ENCODE measurements at places on chromosomes 6 and 20. TPM values are rescaled to one million over a fixed set of nuclear protein-coding genes. Genes with fewer than 3 reads are reported as not detected.

The POM121L2 gene
- total RNA-seq = not detected

The TRIM10 gene
- total RNA-seq = not detected

The SYCP2L gene
- 1.5 TPM for total RNA-seq

The PLG gene
- not detected for total RNA-seq

The FGD2 gene
- not detected for total RNA-seq

The POU5F1 gene
- not detected for total RNA-seq

The IL17F gene
- not detected for total RNA-seq

The CLPSL1 gene
- total RNA-seq = not detected

The CRIP3 gene
- not detected for total RNA-seq

The SIGLEC1 gene
- not detected for total RNA-seq

The PAQR8 gene
- total RNA-seq = 4.5 TPM

The GNL1 gene
- total RNA-seq = 56.7 TPM

The CLPSL2 gene
- not detected for total RNA-seq

The PSORS1C1 gene
- 0.06 TPM for total RNA-seq

The GABRR1 gene
- total RNA-seq = not detected

The HLA-C gene
- 804 TPM for total RNA-seq

The TCF15 gene
- total RNA-seq = not detected

The WDR27 gene
- total RNA-seq = 3.7 TPM
